Stimulated activated CD4-positive, alpha-beta T cell treated with anti-CD3 and anti-CD28 coated beads, TNF-alpha, amount 100 ng/mL, for 4 hours (primary cell): ENCODE measurements at places on chromosomes 4 and X.

GRCh38 chr4:18366892-18367291, 345.3 kb upstream of the LCORL start:
- no peak for DNase-seq

DNA sequence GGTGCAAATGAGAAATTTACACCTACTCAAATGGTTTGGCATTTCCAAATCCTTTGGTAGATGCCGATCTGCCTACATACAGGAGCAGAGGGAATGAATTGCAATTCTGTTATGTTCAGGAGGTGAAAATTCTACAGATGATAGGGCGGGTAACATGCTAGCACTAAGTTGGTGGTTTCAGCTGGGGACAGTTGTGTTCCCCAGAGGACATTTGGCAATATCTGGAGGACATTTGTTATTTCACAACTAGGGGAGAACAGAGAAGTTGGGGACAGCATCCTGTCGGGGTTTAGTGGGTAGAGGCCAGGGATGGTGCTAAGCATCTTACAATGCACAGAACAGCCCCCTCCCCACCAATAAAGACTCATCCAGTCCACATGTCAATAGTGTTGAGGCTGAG, 96.5 kb upstream of the PUDP start:
- DNase-seq = no peak

DNA sequence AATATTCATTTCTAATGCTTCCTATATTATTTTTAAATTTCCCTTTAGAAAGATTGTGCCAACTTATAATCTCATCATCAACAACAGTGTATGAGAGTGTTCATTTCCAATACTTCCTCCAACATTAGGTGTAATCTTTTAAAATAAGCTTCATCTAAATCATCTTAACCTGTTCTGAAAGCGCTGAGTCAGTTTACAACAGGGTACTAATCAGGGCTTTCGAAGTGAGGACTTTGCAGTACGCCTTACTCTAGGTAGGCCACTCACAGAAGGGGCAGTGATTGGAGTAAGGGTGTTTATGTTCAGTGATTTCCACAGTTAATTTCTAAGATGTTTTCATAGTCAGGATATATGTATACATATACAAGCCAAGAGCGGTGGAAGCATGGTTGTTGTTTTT, 87.9 kb downstream of the FRAS1 start:
- DNase-seq = no peak

DNA sequence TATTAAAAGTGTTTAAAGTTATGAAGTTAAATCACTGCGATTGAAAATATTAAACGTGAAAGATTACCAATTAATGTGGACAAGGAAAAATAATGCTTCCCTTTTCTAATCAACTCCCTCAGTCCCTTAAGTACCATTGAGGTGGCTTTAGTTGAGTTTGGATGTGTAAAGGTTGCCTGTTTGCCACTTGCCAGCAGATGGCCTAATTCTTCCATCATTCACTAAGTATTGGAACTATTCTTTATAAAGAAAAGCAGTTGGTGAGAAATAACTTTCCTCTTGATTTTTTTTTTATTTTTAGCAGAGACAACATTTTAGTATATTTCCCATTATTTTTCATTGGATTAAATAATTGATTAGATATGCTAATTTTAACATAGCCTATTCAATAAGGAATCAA, 295.9 kb upstream of the TACR3 start:
- no peak for DNase-seq

- no peak for DNase-seq
Measured at GRCh38 chr4:72846280-72847111, 223.0 kb downstream of the COX18 start.

GRCh38 chr4:162497564-162498167, 333.9 kb upstream of the FSTL5 start:
- DNase-seq = no peak
